ENCODE measurements at places on chromosomes 5 and 9.
A peak's percentile ranks its signal among the peaks of the same experiment; 100 is the strongest.

- DNase-seq, result peak; percentile 91
Measured at GRCh38 chr5:58854441-58854840, 271.6 kb downstream of the RAB3C start.

DNA sequence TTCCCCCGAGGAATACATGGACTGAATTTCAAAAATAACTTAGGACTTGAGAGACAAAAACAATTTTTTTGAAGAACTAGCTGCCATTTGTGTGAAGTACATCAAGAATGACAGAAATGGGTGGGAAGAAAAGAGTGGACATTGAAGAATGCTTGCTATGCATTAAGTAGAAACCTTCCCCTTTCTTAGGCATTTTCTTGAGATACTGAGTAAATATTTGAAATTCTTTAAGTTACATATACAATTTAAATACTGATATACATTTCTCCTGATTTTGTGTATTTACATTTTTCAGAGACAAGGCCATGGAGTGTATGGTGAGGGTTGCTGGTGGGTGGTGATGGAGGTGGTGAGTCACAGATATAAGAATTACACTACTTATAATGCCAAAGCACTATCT, 319.3 kb upstream of the ADAMTSL1 start:
- DNase-seq, result no peak

DNA sequence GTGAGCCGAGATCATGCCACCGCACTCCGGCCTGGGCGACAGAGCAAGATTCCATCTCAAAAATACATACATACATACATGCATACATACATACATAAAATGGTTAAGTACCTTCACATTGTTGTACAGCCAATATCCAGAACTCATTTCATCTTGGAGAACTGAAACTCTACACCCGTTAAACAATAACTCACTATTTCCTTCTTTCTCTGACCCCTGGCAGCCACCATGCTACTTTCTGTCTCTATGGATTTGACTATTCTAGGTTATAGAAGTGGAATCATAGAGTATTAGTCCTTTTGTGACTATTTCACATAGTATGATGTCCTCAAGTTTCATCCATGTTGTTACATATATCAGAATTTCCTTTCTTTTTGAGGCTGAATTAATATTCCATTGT, 9.6 kb upstream of the KIF27 start:
- DNase-seq, result no peak

GRCh38 chr5:154830219-154830595, 20.2 kb downstream of the FAXDC2 start:
- DNase-seq, result no peak

DNA sequence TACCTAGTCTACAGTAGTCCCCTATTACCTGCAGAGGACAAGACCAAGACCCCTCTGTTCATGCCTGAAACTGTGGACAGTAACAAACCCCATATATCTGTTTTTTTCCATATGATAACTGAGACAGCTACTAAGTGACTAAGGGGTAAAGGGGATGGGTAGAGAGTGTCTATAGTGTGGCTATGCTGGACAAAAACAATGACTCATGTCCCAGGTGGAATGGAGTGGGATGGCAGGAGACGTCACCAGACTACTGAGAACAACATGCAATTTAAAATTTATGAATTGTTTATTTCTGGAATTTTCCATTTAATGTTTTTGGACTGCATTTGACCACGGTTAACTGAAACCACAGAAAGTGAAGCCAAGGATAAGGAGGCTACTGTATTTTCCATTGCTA, 171.8 kb downstream of the AGTPBP1 start:
- DNase-seq, result no peak
